ENCODE measurements at places on chromosomes 3 and 15. TPM values are rescaled to one million over a fixed set of nuclear protein-coding genes. Genes with fewer than 3 reads are reported as not detected.

GRCh38 chr15:25415217-25415616, 23.6 kb downstream of the UBE3A start:
- DNase-seq, result no peak

- DNase-seq, result no peak
Observed at GRCh38 chr15:50712018-50712417, 25.4 kb upstream of the TRPM7 start.

- no peak for DNase-seq
Observed at GRCh38 chr3:2823437-2824211, 286.6 kb downstream of the IL5RA start.

GRCh38 chr3:60085649-60086048, 1035.8 kb upstream of the CFAP20DC start:
- no peak for DNase-seq

GRCh38 chr3:194273743-194274310, 77.3 kb downstream of the CPN2 start:
- DNase-seq, result no peak

Gene NR1I2
- polyA plus RNA-seq, result 0.11 TPM

GRCh38 chr3:152835601-152836102, 721 bp downstream of the P2RY1 start:
- no peak for DNase-seq

Gene KLHL40
- 0.06 TPM for polyA plus RNA-seq

Gene CYP19A1
- polyA plus RNA-seq, result 0.99 TPM

Gene GPR27
- 3.3 TPM for polyA plus RNA-seq

DNA sequence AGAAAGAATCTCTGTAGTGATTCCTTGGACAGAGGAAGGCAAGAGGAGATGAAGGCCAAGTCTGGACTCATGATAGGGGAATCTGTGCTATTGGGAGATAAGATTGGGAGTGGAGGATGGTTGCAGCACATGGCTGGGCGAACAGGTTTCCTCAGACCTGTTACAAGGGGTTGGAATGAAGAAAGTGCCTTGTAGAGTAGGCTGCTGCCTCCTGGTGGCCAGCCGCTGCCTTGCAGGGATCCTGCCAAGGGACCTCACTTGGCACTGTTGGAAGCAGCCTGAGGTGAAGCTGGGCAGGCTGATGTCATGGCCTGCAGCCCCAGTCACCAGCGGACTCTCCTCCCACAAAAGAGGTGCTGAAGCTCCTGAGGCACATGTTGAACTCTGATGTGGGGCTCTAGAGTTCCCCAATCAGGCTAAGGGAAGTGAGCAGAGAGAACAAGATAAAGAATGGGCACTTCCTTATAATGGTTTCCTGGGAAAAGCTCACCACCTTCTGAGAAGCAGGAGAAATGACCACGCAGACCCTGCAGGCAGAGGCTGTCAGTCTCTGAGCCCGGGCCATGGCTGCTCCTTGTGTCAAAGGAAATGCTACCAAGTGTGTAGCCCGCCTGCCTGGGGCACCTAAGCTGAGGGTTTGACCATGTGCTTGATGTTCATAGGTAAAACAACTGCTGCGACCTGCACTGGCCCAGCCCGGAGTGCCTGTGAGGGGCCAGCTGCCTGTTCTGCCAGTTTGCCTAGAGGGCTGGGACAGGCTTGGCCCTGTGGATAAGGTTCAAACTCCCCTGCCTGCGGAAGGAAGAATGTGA, 1.6 kb upstream of the TEX264 start:
- DNase-seq, result no peak

Gene DZIP3
- polyA plus RNA-seq, result 8.2 TPM

GRCh38 chr3:186915806-186916796, 14.2 kb upstream of the ST6GAL1 start:
- DNase-seq, result no peak

- peak; percentile 53 for DNase-seq
Observed at GRCh38 chr15:45378149-45378912, at the start of gene GATM. TSS of gene GATM (minus strand) at chr15:45378544. CDS start at chr15:45378453, 91 bp downstream.

GRCh38 chr3:108122276-108122675, 31.4 kb upstream of the CD47 start:
- no peak for DNase-seq

GRCh38 chr3:108130701-108131474, 40.1 kb upstream of the CD47 start:
- DNase-seq, result no peak

DNA sequence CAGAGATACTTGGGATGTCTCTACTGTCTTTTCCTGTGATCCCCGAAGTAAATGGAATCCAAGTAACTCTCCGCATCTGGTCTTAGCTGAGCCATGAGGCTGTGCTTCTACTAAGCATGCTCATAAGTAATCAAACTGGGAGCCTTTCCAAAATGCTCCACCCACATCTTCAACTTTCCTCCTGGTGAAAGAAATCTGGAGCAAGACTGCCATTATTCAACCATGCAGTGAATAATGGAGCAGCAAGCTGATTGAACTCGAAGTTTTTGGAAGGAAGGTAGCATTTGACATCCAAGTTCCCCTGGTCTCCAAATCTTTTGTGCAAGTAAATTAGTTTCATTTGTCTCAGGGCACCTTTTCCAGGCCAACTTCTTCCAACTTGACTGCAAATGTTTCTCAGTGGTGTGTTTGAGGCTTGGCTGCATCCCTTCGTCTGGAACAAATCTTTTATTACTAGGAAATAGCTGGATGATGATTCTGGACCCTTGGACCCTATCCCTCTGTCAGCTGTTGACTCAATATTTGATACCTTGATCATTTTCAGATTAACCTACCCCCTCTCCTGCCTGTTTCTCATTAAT, 19.4 kb downstream of the GXYLT2 start:
- peak; percentile 76 for DNase-seq

Gene ROPN1
- not detected for polyA plus RNA-seq

DNA sequence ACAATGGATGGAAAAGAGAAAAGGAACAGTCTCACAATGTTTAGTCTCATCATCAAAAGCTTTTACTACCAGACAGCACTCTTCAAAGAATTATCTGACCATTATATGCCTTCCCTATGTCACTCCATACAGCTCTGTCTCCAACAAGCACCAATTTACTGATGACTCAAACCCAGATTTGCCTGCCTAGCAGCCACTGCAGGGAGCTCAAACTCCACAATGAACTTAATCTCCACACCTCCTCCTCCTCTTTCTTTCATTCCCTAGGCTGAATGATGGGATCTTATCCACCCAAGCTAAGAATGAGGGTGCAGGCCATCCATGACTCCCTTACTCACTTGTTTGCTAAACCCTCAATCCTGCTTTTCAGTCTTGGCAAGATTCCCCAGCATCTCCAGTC, 45.5 kb downstream of the NBEAL2 start:
- no peak for DNase-seq

Gene VWA5B2
- polyA plus RNA-seq, result 0.33 TPM

GRCh38 chr15:55942332-55942731, 51.1 kb downstream of the NEDD4 start:
- no peak for DNase-seq

DNA sequence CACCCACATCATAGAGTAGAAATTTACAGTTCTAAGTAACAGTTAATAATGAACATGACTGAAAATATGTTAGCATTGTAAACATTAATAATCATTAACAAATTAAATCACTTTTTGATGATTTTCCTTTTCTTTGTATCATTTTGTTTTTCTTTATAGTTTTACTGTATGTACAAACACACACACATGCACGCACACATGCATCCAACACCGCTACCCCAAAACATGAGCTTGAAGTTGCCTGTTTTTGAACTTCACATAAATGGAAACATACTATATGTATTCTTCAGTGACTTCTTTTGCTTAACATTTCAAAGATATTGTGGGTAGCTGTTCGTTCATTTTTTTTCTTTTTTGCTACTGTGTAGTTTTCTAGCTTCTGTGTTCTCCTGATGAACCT, 123.9 kb downstream of the FNDC3B start:
- no peak for DNase-seq

GRCh38 chr3:127408022-127408683, 120.3 kb upstream of the PRR20G start:
- no peak for DNase-seq

GRCh38 chr15:69143756-69144436, 16.5 kb upstream of the GLCE start:
- no peak for DNase-seq

DNA sequence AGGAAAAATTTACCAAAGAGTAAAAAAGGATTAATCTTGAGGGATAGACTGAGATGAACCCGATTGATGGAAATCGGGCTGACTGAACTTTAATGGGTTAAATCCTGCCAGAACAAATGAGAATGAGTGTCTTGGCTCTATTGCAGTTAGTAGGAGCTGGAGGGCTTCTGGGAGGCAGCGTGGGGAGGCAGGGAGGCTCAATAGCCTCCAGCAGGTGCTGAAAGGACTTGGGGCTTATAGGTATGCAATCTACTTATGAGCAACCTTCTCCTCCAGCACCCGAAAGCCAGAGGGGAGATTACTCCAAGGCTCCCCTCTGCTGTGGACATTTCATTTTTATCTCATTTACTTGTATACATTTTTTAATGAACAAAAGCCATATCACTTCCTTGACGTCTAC, 1.0 kb upstream of the CRYBG3 start:
- DNase-seq, result no peak

Gene UPK1B
- polyA plus RNA-seq, result 19.5 TPM

DNA sequence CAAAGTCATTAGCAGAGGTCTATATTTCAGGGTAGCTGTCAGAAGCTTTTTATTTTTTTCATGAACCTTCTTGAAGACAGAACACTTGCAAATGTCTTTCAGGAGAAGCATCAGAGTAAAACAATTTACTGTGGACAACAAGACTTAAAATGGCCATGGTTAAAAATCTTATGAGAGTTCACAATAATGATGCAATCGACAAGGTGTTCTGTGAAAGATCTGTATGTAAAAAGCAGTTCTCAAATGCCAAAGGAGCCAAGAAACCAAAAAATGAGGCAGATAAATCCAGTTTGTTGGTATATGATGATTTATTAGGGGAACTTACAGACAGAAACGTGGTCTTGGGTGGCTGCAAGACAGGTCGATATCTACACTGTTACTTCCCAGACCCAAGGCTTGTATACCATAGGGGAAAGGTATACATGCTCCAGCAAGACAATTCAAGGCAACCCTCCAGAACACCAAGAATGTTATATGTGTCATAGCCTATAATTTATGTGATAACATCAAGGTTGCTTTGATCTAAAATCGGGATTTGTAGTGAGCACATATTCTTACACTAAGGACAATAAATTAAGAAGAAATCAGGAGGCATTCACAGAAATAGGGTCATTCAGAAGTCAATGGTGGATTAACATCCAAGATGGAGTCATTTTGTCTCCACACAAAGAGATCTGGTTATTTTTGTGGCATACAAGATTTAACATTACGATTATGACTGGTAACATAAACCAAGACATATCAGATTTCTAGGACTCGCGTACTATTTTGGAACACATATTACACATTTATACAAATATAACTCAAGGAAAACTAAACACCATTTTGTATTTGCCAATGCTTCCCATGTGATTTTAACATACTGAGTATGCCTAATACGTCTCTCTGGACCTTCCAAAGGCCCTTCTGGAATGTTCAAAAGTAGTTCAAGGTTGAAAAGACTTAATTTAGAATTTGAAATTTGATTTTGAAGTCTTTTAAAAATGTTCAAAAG, 316.4 kb downstream of the THSD4 start:
- no peak for DNase-seq

- DNase-seq, result no peak
Observed at GRCh38 chr15:67701669-67702068, 123.6 kb upstream of the SKOR1 start.

Gene AADAC
- polyA plus RNA-seq, result 0.94 TPM

DNA sequence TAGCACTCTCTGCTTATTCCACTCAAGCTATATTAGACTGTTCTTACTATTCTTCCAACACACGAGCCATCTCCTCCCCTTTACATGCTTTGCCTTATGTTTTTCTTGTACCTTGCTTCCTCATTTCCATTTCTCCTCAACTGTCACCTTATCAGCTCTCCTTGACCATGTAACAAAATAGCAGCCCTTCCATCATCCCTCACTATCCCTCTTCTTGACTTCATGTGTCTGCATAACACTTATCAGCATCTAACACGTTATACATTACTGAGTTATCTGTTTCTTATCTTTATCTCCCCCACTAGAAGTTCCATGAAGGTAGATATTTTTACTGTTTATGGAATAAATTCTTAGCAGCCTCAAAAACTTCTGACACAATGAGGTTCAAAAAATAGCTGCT, 45.3 kb downstream of the TRPM7 start:
- DNase-seq, result no peak

DNA sequence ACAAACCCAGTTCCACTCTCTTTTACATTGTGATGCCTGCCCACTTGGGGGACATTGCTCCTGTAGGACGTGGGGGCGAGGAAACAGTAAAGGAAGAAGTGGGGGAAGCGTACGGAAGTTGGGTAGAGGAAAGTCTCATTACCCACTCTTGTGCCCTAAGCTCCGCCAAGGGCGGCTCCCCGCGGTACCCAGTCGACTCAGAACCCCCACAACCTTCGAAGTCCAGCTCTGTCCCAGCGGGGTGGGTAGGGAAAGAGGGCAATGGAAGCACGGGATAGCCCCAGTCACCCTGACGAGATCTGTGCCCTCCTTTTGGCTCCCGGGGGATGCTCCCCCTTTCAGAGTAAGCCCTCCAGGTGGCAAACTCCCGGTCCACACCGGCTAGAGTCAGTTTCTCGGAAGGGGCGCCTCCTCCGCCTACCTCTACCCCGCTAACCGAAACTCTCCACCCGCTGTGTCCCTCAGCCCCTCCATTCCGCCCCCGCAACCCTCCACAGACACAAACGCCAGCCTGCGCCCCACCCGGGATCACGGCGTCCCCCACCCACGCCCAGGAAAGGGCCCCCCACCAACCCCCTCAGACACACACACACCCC, 527 bp downstream of the CSNK1G1 start:
- no peak for DNase-seq

GRCh38 chr3:168197162-168197561, 101.4 kb upstream of the GOLIM4 start:
- no peak for DNase-seq

- DNase-seq, result no peak
Observed at GRCh38 chr3:108183181-108183580, 39.0 kb downstream of the IFT57 start.

Gene DCUN1D1
- polyA plus RNA-seq, result 22.4 TPM

DNA sequence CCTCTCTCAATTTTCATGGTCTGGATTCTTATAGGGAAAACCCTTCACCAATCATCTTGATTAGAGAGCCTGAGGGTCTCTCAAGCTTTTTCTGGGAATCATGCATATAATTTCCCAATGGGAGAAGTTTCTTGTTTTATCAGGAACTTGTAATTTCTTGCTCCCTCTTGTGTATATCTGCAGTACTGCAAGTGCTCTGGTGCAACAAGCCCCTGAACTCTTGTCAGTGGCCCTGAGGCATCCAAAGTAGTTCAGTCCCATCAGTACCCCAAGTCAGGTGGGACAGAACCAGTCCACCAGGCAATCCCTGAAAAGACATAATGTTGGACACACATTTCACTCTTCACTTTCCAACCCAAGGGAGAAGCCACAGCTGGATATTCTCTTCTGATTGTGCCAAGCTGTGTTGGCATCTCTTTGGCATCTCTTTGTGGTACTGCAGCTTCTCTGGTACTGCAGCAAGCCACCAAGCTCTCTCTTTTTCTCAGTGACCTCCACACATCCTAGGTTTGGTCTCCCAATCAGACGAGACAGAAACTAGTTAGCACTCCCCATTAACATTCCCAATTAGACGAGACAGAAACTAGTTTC, 214.5 kb downstream of the ZIC4 start:
- DNase-seq, result no peak

- no peak for DNase-seq
Observed at GRCh38 chr3:114155370-114155821, 23.5 kb downstream of the DRD3 start.

- DNase-seq, result no peak
Observed at GRCh38 chr3:17724948-17725347, 17.5 kb downstream of the TBC1D5 start.

- no peak for DNase-seq
Observed at GRCh38 chr15:39247574-39247973, 333.3 kb upstream of the THBS1 start.

Gene ZBTB20
- polyA plus RNA-seq, result 1.5 TPM

Gene ABI3BP
- 126 TPM for polyA plus RNA-seq
